Kidney (tissue), 22 donors: ENCODE measurements at places on chromosomes 12 and 14.
A peak's percentile ranks its signal among the peaks of the same experiment; 100 is the strongest.

GRCh38 chr12:107873223-107873622 lies 98.7 kb downstream of the ASCL4 start:
- no peak overlapping the region for H3K4me3 ChIP-seq
- DNase-seq, result no peak
- no peaks in the 10 kb centered on the region for H3K4me1 ChIP-seq

GRCh38 chr12:54132976-54133771 lies 55.6 kb downstream of the SMUG1 start:
- H3K4me1 ChIP-seq, result peaks cover 7% of the 10 kb centered on the region
- H3K4me3 ChIP-seq, result no peak overlapping the region
- no peaks in the 10 kb centered on the region for H3K27me3 ChIP-seq
- H3K36me3 ChIP-seq, result no peaks in the 10 kb centered on the region
- peak overlapping the region; percentile 54 for H3K27ac ChIP-seq

- no peaks in the 10 kb centered on the region for H3K27me3 ChIP-seq
- no peak overlapping the region for H3K4me3 ChIP-seq
- no peak overlapping the region for H3K27ac ChIP-seq
- no peaks in the 10 kb centered on the region for H3K36me3 ChIP-seq
- DNase-seq, result peak; percentile 81
Observed at GRCh38 chr14:103140316-103141109, 17.3 kb downstream of the TNFAIP2 start.

DNA sequence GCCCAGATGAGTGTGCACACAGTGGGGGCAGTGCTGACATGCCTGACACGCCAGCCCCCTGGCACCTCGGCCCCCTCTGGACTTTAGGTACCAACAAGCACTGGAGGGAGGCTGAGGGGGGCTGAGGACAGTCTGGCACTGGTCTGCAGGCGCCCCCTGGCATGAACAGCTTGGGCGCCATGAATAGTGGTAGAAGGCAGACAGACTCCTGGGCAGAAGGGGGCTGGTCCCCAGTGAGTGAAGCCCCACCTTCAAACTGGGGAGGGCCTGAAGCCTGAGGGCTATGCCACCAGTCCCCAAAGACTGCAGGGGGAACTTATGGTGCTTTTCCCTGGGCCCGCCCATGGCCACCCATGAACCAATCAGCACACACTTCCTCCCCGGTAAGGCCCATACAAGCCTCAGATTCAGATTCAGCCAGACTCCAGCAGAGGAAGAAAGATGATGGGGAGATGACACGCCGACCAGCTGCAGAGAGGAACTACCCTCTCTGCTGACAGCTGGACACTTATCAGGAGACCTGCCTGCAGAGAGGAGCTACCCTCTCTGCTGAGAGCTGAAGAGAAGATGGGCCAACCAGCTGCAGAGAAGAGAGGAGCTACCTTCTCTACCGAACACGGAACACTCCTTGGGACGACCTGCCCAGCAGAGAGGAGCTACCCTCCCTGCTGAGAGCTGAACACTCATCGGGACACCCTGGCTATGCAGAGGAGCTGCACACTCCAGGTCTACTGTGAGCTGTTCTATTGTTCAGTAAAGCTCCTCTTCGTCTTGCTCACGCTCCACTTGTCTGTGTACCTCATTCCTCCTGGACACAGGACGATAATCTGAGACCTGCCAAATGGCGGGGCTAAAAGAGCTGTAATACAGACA lies 324.5 kb downstream of the PCNX1 start:
- no peak for DNase-seq
- H3K27me3 ChIP-seq, result no peaks in the 10 kb centered on the region
- H3K4me3 ChIP-seq, result no peak overlapping the region
- H3K27ac ChIP-seq, result no peak overlapping the region
- H3K36me3 ChIP-seq, result no peaks in the 10 kb centered on the region
- H3K4me1 ChIP-seq, result no peaks in the 10 kb centered on the region

GRCh38 chr12:7695566-7696197 lies at the start of gene GDF3:
Gene GDF3 (minus strand): TSS chr12:7695775. CDS start chr12:7695728, 47 bp downstream.
- no peaks in the 10 kb centered on the region for H3K36me3 ChIP-seq
- DNase-seq, result no peak
- H3K4me1 ChIP-seq, result no peaks in the 10 kb centered on the region
- H3K4me3 ChIP-seq, result no peak within 1 kb of the TSS
- H3K27me3 ChIP-seq, result no peaks in the 10 kb centered on the region

- no peak overlapping the region for H3K27ac ChIP-seq
- DNase-seq, result no peak
- H3K4me1 ChIP-seq, result no peaks in the 10 kb centered on the region
- H3K27me3 ChIP-seq, result no peaks in the 10 kb centered on the region
Observed at GRCh38 chr12:74111688-74112360, 425.8 kb upstream of the ATXN7L3B start.

DNA sequence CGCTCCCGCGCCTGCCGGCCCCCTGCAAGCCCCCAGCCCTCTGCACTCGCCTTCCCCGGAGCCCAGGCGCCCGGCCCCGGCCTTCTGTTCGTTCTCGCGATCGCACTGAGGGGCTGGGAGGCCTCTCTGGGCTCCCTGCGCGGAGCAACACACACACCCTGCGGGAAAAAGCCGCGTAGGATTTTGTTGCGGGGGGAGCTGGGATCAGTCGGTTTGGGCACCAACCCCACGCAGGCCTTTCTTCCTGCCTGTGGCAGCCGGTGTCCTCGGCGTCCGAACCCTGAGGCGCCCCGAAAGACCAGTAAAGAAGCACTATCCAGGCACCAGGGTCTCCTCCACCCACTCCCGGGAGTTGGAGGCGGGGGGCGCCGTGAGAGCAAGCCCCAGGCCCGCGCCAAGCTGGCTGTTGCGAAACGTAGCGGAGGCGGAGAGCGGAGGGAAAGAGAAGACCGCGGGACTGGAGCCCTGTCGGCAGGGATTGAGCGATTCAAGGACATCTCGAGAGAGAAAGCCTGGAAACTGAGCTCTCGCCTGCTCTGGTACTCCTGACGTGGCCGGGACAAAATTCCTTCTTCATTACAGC lies 1.9 kb upstream of the HOXC5 start:
- H3K27ac ChIP-seq, result no peak overlapping the region
- peaks cover 9% of the 10 kb centered on the region for H3K4me1 ChIP-seq
- peaks cover 3% of the 10 kb centered on the region for H3K27me3 ChIP-seq

- no peak overlapping the region for H3K27ac ChIP-seq
- H3K36me3 ChIP-seq, result no peaks in the 10 kb centered on the region
- no peaks in the 10 kb centered on the region for H3K27me3 ChIP-seq
- no peak for DNase-seq
- H3K4me1 ChIP-seq, result no peaks in the 10 kb centered on the region
Observed at GRCh38 chr14:80325688-80326087, 114.4 kb upstream of the DIO2 start.

- no peak for DNase-seq
- no peaks in the 10 kb centered on the region for H3K27me3 ChIP-seq
- H3K36me3 ChIP-seq, result no peaks in the 10 kb centered on the region
- no peaks in the 10 kb centered on the region for H3K4me1 ChIP-seq
Observed at GRCh38 chr12:45669792-45670191, 59.7 kb upstream of the ARID2 start.

DNA sequence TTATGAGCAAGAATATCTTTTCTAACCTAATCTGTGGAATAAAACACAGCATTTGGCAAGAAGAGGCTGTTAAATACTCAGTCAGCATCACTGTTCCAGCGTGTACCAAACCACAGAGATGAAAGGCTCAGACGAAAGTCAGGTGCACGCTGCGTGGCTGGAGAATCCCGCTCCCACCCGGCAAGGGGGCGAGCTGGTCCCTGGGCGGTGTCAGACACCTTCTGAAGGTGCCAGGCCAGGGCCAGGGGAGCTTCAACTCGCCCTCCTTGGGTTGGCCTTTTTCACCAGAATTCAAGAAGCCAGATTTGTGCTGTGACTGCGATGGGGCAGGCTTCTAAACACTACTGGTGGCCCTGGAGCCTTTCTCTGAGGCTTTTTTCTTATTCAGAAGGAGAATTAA lies 73.1 kb downstream of the WDR20 start:
- H3K4me1 ChIP-seq, result peaks cover 6% of the 10 kb centered on the region
- DNase-seq, result no peak
- H3K27me3 ChIP-seq, result no peaks in the 10 kb centered on the region

- DNase-seq, result peak; percentile 72
- peak overlapping the region; percentile 96 for H3K27ac ChIP-seq
- H3K4me3 ChIP-seq, result peak overlapping the region; percentile 90
- no peaks in the 10 kb centered on the region for H3K27me3 ChIP-seq
Observed at GRCh38 chr14:67240168-67240932, 885 bp upstream of the PALS1 start.

DNA sequence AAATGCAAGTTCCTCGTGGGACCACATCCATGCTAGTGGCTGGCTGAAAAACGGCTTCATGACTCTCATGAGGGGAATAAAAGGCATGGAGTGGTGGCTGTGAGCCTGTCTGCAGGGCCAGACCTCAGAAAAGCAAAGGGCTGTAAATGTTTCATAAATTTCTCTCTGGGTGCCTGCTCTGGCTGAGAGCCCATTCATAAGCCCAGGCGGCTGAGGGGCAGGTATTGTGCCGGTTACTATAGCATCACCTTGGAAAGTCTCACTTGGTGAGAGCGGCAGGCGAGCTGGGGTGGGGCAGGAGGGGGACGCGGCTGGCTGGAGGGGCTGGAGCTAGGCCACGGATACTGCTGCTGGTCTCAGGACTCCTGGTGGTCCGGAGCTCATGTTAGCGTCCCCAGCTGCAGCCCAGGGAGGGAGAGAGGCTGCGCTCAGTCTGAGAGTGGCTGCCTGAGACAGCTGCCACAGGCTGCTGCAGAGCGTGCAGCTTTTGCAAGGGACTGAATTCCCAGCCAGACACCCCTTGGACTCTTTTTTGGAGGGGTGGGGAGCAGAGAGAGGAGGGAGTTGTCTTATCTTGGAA lies at the start of gene SLC17A8:
Gene SLC17A8, plus strand, starts transcription at position 431 of the 580 bp plus-strand sequence. CDS start 318 bp downstream, outside the sequence.
- peak; percentile 74 for DNase-seq
- no peaks in the 10 kb centered on the region for H3K4me1 ChIP-seq
